SK-N-SH (cell line): ENCODE measurements at places on chromosomes 3 and 15.

- no peak for DNase-seq
Observed at GRCh38 chr3:194422188-194422587, 23.1 kb upstream of the GP5 start.

DNA sequence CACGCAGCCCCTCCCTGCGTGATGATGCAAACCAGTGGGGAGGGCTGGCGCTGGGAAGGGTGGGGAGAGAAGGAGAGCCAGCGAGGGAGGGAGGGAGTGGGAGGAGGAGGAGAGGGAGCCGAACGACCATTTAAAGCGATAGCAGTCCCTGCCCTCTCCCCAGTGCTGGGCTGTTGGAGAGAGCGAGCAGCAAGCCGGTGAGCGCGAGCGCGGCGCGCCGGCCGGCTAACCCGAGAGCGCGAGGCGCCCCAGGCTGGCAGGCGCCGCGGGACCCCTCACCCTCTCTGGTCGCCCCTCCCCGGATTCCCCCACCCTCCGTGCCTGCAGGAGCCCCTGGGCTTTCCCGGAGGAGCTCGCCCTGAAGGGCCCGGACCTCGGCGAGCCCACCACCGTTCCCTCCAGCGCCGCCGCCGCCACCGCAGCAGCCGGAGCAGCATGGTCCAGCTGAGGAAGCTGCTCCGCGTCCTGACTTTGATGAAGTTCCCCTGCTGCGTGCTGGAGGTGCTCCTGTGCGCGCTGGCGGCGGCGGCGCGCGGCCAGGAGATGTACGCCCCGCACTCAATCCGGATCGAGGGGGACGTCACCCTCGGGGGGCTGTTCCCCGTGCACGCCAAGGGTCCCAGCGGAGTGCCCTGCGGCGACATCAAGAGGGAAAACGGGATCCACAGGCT is at the start of gene GRM7:
GRM7 (plus strand) TSS at position 162 of the 671 bp plus-strand sequence.
- peak; percentile 85 for DNase-seq

DNA sequence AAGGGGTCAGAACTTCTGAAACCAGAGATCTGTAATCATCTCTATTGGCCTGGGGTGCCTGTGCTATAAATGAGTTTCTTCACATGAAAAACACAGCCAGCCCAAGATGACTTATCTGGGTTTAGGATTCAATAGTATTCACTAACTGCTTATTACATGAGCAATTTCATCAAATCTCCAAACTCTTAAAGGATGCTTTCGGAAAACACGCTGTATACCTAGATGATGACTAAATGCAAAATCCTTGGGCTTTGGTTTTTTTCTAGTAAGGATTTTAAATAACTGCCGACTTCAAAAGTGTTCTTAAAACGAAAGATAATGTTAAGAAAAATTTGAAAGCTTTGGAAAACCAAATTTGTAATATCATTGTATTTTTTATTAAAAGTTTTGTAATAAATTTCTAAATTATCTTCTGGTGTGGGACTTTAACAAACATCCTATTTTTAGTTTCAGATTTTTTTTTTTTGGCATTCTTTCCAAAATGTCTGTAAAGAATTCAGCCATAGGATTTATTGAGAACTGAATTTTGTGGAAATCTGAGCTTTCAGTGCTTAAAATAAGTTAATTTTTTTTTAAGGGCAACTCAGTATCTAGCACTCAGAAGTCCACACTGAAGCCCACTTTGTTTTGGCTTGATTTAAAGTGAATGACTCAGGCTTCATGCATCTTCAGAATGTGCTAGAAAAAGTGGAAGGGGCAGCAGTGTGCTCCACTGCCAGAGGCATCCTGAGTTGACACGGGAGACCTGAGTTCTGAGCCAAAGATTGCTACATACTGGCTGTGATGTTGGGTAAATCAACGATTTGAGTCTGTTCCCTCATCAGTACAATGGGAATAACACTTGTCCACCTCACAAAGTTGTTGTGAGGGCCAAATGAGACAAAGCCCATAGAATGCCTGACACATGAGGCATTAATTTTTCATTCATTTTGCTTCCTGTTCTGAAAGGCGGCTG is 18.7 kb downstream of the TMEM43 start:
- DNase-seq: no peak

- no peak for DNase-seq
Observed at GRCh38 chr15:74253211-74253921, 17.2 kb downstream of the CCDC33 start.

DNA sequence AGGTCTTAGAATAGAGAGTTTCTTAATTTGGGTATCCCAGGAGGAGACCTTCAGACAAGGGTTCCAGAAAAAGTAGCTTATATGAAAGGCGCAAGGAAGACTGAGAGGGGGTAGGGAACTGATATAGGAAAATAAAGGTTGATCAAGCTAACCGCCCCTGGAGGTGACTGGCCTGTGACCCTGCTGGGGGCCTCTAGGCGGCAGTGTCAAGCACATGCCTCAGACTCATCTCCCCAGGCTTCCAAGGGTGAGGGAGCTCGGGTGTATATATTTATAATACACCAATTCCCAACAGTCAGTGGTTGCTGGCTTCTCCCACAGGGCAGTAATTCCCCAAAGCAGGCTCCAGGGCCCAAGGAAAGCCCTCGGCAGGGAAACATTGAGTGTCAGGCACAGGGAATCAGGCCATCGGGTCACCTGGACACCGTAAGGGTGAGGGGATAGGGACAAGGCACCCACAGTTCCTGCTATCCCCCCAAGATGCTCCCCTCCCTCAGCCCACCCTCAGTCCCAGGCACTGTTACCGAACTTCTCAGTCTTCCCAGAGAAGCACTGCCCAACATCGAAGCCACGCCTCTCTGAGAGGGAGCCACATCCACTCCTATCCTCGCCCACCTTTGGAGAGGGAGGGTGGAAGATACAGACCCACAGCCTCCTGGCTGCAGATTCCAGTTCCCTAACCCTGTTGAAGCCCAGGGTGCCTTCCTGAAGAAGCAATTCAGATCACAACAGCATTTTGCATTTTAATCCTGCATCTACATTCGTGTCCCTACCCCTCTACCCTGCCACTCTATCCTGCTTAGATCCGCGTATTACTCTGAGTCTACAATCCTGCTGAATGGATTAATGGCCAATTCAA is 19.5 kb upstream of the CAV3 start:
- DNase-seq: no peak

DNA sequence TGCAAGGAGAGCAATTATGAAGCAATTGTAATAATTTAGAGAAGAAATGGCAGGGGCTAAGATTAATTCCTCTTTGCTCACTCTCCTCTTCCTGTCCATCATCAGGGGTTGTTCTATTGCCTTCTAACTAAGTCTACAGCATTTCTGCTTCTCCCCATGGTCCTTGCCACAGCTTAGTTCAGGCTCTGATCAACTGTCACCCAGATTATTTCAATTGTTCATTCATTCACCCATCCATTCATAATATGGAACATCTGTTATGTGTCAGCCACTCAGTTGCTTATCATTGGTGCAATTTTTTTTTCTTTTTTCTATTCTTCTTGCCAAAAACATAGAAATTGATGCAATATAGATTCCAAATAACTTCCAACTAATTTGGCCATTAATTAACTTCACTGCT is 93.2 kb downstream of the CD47 start:
- DNase-seq: no peak

DNA sequence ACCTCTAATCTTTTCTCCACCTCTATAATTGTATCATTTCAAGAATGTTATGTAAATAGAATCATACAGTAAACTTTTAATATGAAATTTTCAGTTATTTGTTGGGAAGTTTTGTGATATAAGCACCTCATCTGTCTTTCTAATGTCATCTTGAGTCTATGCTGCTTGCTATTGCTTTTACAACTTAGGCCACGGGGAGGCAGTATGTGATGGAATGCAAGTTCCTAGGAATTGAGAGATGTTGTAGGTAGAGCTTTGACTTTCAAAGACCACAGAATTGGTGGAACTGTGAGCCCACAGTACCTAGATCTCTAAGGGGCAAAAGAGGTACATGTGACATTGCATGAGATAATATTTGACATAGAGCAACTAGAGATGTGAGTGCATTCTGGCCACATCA is 328.3 kb downstream of the MFSD1 start:
- no peak for DNase-seq

GRCh38 chr3:170044795-170045244 is 7.0 kb downstream of the GPR160 start:
- no peak for DNase-seq

- peak; percentile 11 for DNase-seq
Observed at GRCh38 chr3:147312786-147313280, 93.5 kb downstream of the ZIC4 start.

GRCh38 chr15:60673918-60674558 is 195.1 kb upstream of the ICE2 start:
- peak; percentile 20 for DNase-seq

GRCh38 chr3:52777127-52777958 is at the start of gene ITIH1:
TSS of gene ITIH1 (plus strand) at chr3:52777599. CDS start at chr3:52777616, 17 bp downstream.
- DNase-seq: no peak

DNA sequence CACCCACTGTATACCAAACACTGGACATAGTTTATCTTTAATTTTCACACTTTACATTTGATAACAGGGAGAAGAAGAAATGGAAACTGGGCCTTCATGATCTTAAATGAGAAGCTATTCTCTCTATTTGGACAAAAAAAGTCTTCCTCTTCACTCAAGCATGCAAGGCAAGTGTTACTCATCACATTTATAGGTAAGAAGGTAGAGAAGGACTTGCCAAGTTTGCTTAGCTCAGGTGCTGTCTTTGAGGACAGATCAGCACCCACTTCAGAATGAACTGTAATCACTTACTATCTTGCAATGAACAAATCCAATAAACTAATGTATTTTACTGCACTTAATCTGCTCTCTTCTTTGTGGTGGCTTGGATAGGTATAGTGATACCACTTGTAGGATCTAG is 1.1 kb upstream of the MYH15 start:
- DNase-seq: no peak

DNA sequence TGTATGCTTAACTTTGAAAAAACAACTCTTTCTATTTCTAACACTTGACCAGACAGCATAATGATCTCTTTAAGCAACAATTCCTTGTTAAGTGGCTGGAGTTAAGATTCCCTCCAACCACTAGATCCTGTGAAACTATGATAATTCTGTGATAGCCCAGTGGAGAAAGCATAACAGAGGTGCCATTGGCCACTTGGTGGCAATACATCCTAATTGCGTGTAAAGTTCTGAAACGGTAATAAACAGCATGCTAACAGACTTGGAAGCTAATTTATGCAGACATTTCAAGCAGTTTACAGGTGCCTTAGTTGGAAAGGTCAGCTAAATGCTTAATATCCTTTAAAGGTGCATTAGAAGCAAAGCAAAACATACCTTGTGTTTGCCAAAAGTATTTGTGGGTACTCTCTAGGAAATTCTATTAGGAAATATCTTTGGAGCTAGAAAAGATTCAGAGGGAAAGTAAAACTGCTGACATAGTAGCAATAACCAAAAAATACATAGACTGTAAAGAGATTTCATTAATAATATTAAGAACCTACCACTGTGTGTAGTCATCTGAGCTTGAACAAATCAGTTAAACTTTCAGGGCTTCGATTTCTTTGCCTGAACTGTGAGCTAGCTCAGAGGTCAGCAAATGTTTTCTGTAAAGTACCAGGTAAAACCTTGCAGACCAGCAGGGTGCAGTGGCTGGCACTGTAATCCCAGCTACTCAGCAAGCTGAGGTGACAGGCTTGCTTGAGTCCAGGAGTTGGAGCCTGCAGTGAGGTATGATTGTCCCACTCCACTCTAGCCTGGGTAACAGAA is 19.0 kb upstream of the CSTA start:
- no peak for DNase-seq

GRCh38 chr15:60605879-60606307 is 127.0 kb upstream of the ICE2 start:
- DNase-seq: peak; percentile 24

GRCh38 chr3:18405141-18405540 is 20.0 kb downstream of the SATB1 start:
- no peak for DNase-seq

- DNase-seq: no peak
Observed at GRCh38 chr3:123110976-123111615, 44.3 kb downstream of the PDIA5 start.

- DNase-seq: no peak
Observed at GRCh38 chr3:22779737-22780136, 423.4 kb upstream of the UBE2E2 start.

- no peak for DNase-seq
Observed at GRCh38 chr3:45041666-45042065, 15.6 kb downstream of the CLEC3B start.

- no peak for DNase-seq
Observed at GRCh38 chr3:41572092-41572491, 372.8 kb downstream of the CTNNB1 start.

GRCh38 chr15:68566377-68566954 is 12.3 kb upstream of the CORO2B start:
- no peak for DNase-seq

- peak; percentile 67 for DNase-seq
Observed at GRCh38 chr3:14374444-14374883, 27.9 kb upstream of the SLC6A6 start.

- DNase-seq: no peak
Observed at GRCh38 chr15:57019496-57020160, 101.2 kb downstream of the TCF12 start.

DNA sequence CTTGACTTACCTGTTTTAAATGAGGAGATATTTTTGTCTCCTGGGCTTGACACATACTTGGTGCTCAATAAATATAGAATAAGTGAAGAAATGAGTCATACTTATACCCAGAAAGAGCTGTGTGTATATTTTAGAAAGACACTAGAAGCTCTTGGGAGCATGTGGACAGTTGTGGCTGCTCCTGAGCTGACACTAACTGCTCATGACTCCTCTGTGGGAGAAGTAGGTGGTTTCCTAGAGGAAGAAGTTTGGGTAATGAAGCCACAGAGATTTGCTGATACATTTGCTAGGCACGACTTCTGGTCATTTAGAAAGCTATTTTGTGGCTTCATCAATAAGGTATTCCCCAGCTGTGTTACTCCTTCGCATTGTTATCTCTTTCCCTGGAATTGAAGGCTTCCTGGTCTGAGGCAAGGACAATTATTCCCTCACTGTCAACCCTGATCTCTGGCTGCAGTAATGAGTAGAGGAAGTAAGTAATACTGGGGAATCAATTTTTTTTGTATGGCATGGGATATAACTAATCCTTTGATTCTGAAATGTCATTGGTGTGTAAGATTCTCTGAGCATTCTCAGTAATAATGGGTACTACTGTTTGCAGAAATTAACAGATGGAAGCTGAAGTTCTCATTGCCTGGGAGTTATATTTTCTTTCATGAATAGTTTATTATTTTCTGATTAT is 79.6 kb upstream of the DCBLD2 start:
- DNase-seq: no peak

DNA sequence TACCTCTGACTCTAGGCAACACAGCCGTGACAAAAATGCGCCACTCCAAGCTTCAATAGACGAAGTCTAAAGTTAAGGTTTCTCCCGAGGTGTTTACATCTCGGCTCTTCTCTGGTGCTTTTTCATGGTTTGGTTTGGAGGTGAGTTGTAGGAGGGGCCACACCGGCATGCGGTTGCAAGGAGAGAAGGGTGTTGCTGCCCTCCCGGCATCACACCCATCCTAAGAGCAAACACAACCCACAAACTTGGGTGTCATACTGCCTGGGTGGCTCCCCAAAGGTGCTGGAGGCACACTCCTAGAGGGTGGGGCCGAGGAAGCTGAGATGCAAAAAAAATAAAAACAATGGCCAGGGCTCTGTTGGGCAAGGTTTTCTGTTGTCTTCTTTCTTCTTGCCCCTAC is 225.2 kb upstream of the ICE2 start:
- DNase-seq: no peak
